ENCODE measurements at places on chromosomes 7 and 10.

DNA sequence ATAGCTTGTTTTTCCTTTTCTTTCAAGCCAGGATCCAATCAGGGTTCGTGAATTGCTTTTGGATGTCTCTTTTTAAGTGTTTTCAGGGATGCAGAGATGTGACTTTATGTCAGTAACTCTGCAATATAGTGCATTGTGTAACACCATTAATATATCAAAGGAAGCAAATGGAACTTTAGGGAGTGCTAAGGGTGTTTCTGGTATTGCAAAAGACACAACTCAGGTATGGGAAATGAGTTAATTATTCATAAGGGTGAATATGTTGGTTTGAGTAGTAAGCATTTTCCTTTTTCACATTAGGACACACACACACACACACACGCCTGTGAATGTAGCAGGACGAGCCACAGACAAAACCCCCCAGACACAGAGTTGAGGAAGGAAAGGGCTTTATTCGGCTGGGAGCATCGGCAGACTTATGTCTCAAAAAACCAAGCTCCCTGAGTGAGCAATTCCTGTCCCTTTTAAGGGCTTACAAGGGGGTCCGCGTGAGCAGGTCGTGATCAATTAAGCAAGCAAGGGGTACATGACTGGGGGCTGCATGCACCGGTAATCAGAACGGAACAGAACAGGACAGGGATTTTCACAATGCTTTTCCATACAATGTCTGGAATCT lies 31.8 kb upstream of the GSDME start:
- DNase-seq = no peak

DNA sequence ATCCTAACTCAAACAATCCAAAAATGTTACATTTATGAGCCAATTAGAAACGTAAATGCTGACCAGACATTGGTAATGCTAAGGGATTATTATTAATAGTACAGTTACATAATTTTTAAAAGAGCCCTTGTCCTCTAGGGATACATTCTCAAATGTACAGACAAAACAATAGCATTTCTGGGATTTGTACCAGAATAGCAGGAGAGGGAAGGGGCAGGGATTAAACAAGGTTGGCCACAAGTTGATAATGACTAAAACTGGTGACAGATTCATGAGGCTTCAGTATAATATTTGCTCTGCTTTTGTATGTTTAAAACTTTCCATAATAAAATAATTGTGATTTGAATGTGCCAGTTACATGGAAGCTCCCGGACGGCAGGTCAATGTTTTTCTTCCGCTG lies 27.0 kb downstream of the HSPA12A start:
- DNase-seq = no peak

DNA sequence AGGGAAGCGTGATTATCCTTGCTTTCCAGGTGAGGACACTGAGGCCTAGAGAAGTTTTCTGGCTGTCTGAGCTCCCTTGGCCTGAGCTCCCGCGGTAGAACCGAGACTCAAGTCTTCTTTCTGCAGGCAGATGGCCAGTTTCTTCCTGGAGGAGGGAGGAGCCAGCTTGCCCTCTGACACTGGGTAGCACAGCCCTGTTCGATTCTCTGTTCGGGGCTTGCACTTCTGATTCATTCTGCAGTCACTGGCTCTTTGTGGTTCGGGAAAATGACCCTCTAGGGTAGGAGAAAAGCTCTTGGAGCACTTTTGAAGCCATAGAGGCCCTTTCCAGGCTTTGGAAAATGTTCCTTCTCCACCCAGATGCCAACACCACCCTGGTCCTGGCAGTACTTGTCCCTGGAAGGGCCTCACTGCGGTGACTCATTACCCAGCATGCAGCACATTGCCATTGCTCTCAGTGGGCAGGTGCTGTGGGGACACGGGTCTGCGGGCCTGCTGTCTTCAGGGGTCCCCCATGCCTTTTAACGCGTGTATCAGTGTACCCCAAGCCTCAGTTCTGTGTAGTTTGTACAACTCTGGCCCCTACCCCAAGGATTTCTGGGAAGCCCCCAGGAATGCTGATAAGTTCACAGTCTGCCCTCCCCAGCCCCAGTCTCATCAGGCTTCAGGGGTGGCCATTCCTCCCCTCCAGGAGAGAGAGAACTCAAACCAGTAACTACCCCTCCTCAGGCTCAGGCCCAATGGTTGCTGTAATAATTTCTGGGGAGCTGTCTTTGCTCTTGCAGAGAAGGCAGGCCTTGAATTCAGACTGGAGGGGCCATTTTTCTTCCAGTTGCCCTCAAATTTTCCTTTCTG lies 11.9 kb downstream of the CHST3 start:
- no peak for DNase-seq

DNA sequence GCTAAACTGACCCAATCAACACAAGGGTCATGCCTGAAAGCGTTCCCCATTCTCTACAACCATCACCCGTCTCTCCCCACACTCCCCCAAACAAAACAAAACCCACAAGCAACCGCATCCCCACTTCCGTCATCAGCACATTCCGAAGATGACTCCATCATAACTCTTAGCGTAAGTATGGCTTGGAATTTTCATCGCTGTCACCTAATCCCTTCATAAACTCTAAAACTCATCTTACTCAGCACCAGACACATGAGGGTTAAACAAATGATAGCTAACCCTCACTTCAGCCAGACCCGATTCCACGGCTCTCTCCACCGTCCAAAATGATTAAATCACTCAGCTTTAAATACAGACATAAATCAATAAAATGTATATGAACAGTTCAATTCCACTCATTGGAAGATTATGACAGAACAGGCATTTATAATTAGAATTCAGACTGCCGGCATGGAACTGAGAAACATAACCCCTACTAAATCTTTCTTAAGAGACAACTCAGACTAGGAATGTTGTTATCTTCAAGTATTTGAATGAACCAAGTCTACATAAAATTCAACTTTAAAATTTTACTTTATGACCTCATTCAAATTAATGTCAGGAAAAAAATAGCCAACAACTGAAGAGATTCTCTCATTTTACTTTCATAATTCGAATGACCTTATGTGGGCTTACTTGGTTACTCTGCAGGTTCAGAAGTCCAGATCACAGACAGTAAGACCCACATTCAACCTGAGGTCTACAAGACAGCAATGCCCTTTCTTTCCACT lies 215.9 kb downstream of the PARD3 start:
- no peak for DNase-seq

- DNase-seq = no peak
Observed at GRCh38 chr7:30988351-30989005, 24.7 kb downstream of the GHRHR start.

GRCh38 chr7:28984631-28985030 lies 26.5 kb upstream of the TRIL start:
- DNase-seq = peak; percentile 73

GRCh38 chr7:126016722-126017121 lies 1087.1 kb upstream of the POT1 start:
- DNase-seq = no peak

- DNase-seq = no peak
Observed at GRCh38 chr7:155058896-155059295, 11.2 kb upstream of the HTR5A start.

DNA sequence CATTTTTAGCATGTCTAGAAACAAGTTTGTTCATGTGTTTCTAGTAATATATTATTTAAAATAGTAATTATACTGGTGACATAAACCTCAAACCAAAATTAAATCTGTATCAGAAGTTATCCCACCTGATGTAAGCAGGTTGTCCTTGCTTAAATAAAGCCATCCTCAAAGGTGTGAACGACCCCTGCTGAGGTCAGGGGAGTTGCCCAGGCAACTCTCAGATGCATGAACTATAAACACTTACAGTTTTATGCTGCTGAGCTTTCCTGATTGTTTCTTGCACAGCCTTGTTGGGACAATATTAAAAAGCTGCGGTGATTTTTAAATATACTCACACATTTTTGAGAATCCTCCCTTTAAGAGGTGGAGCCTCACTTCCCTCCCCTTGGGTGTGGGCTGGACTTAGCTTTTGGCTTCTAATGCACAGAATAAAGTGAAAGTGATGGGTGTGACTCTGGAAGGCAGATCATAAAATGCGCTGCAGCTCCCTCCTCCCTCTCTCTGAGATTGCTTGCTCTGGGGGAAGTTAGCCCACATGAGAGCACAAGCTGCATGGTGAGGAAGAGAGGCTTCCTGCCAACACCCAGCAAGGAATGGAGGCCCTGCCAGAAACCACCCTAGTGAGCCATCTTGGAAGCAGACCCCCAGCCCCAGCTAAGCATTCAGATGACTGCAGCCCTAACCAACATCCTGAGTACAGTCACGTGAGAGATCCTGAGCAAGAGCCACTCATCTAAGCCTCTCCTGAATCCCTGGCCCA lies 152.7 kb downstream of the SKIDA1 start:
- peak; percentile 81 for DNase-seq

GRCh38 chr10:72056113-72056512 lies 32.2 kb downstream of the SPOCK2 start:
- DNase-seq = no peak

DNA sequence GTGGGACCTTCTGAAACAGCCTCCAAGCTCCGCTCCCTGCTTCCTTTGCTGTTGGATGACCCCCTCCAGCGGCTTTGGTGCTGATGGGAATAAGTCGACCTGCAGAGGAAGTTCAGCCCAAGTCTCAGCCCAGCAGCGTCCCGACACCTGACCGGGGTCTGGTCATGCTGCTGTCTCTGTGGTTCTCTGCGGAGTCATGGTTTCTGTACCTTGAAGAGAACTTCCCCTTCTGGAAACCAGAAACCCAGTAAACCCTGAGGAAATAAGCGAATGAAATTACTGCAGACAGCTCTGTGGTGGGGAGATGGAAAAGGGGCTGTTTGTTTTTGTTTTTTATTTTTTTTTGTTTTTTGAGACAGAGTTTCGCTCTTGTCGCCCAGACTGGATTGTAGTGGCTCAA lies 18.3 kb upstream of the ZNF12 start:
- DNase-seq = peak; percentile 47

GRCh38 chr7:596819-597182 lies 77.2 kb upstream of the PDGFA start:
- no peak for DNase-seq

GRCh38 chr10:114379631-114380041 lies 24.7 kb downstream of the AFAP1L2 start:
- DNase-seq = no peak

- peak; percentile 83 for DNase-seq
Observed at GRCh38 chr7:43439631-43440401, 143.1 kb upstream of the STK17A start.

DNA sequence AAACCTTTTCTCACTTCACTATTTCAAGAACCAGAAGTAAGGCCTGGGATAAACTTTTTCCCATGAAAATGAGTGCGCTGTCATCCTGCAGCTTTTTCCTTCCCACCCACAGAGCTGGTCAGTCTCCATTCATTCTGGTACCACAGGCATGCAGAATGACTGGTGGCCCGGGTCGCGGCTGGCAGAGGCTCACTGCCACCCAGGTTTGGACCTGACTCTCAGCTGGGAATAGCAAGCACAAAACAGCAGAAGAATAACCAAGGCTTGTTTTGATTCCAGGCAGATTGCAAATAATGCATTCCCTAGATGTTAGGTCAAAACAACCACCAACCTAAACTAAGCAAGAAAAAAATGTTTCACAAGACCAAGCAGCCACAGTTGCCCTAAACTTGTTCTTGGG lies 190.5 kb upstream of the NRP1 start:
- DNase-seq = no peak

GRCh38 chr7:134186027-134186426 lies 58.9 kb downstream of the LRGUK start:
- DNase-seq = no peak

DNA sequence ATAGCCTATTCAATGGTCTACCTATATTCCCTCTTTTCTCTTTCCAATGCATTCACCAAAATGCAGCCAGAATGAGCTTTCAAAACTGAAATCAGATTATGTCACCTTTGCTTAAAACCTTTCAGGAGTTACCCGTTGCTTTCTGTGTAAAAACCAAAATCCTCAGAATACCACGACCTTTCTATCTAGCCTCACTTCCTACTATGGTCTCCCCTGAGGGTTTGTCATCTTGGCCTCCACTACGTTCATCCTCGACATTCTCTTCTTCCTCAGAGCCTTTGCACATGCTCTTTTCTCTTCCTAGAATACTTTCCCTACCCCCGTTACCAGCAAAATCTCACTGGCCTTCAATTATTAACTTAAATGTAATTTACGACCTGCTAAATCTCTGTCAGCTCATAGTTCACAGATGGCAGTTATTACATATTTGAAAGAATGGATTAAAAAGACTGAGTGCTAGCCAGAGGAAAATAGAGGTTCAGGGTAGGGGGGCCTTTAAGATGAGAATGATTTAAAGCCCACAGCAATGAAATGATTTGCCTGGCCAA lies 380.8 kb upstream of the C7orf33 start:
- no peak for DNase-seq

DNA sequence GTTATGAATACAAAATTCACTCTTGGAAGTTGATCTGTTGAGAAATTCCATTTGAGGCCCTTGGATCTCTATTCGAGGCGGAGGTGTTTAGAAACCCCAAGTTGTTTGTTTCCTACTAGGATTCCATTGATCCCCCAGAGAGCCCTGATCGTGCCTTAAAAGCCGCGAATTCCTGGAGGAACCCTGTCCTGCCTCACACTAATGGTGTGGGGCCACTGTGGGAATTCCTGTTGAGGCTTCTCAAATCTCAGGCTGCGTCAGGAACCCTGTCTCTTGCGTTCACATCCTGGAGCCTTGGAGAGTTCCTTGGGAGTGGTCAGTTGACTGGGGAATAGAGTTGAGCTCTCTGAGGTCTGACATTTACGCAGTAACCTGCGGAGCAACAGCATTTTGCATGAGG lies 1.2 kb downstream of the CFAP69 start:
- DNase-seq = no peak

GRCh38 chr10:77319557-77319956 lies 318.1 kb downstream of the KCNMA1 start:
- no peak for DNase-seq

GRCh38 chr7:71615017-71615416 lies 483.1 kb downstream of the GALNT17 start:
- DNase-seq = no peak

GRCh38 chr10:64867501-64867962 lies 1346.3 kb downstream of the REEP3 start:
- DNase-seq = peak; percentile 91

- DNase-seq = peak; percentile 98
Observed at GRCh38 chr10:11685787-11686218, 56.4 kb upstream of the ECHDC3 start.

GRCh38 chr7:473870-474604 lies 45.6 kb downstream of the PDGFA start:
- no peak for DNase-seq

GRCh38 chr7:2117646-2118045 lies 115.1 kb downstream of the MAD1L1 start:
- no peak for DNase-seq

GRCh38 chr7:33743594-33743993 lies 161.7 kb upstream of the BMPER start:
- no peak for DNase-seq

- no peak for DNase-seq
Observed at GRCh38 chr10:112507988-112508387, 61.0 kb downstream of the VTI1A start.

Data from hematopoietic multipotent progenitor cell treated with erythropoietin and hydrocortisone succinate and interleukin-3 and kit ligand, for 6 days (in vitro differentiated cells).